ENCODE measurements at places on chromosomes 2 and 18.

- no peak for DNase-seq
These were observed 477.8 kb upstream of the GCFC2 start for GRCh38 chr2:76188334-76189008.

DNA sequence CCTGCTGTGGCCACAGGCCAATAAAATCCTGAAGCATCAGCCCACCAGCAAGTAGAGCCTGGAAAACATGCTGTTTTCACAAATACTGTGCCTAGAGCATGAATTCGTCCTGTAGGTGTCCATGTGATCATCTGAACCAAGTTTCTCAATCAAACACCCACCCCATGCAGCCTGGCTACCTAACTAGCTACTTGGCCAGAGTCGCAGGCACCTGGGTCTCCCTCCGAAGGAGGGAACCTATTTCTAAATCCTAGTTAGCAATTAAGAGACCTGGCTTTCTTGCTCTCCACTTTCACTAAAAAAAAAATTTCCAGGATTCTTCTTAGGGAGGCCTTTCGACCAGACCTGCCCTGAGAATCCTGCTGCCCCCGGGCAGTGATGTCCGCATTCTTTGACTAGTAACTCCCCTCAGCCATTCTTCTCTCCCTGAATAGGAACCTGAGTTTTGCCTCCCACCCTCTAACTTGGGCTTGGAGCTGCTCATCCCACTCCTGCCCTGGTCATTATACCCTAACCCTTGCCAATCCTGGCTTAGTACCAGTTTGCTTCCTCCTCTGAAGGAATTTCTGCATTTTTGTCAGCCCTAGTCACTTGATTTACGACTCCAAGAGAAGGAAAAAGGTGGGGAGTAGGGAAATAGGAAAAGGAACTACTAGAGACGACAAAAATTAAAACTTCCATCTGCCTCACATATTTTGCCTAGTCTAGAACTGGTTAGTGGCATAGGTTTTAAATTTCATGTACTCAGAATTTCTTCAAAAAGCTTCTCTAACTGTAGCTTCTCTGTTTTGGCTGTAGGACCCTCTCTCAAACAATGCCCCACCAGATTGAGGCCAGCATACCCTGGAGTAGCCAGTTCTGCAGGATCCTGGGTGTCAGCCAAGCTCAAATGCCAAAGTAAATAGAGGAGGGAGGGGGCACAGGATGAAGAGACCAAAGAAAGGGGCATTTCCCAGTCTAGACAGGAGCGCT is 25.4 kb upstream of the TANK start:
- DNase-seq, result no peak

DNA sequence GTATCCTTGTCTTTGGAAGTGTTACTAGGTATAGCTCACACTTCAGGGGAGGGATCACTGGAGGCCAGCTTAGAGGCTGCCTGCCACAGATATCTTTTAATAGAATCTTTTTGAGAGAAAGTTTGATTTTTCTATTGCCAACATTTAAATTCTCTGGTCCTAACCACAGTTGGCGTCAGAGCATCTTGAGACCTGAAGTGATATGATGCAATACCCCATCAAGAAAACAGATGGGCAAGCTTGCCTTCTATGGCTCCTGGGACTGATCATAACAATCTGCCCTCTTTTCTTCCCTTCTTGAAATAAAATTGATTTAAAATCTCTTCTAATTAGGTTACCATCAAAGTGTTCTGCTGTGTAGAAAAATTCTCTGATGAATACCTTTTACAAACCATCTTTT is 105.5 kb upstream of the ACKR3 start:
- no peak for DNase-seq

GRCh38 chr18:51686590-51686989 is 489.1 kb upstream of the MEX3C start:
- no peak for DNase-seq

GRCh38 chr2:240925191-240925567 is 19.0 kb downstream of the CROCC2 start:
- no peak for DNase-seq

GRCh38 chr2:104430852-104431251 is 423.1 kb upstream of the POU3F3 start:
- no peak for DNase-seq

DNA sequence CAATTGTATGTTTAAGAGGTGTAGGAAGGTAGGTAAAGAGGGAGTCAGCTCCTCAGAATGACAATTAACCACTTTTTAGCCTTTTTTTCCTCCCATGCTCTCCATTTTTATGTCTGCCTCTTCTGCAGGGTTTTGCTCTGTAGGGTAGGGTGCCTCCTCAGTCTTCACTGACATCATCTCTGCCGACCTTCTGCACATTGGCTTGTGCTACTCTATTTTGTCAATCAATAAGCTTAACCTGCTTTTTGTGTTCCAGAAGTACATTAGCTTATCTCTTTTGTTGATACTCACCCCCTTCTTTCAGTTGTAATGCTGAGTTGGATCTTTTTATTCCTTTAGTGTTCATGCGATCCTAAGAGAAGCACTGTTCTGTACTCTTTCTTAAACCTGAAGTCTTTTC is 323.2 kb downstream of the RDH14 start:
- DNase-seq, result no peak

GRCh38 chr18:78293540-78293939 is 686.1 kb upstream of the SALL3 start:
- DNase-seq, result no peak

Measured in stimulated activated naive B cell treated with anti-CD40 and anti-IgM and Interleukin-4, amounts not matched to agents 10 μg/mL and 1 μg/mL and 100 μg/mL, for 72 hours (primary cell).